T-helper 2 cell (primary cell): ENCODE measurements at places on chromosomes 3 and 15.
A peak's percentile ranks its signal among the peaks of the same experiment; 100 is the strongest.

DNA sequence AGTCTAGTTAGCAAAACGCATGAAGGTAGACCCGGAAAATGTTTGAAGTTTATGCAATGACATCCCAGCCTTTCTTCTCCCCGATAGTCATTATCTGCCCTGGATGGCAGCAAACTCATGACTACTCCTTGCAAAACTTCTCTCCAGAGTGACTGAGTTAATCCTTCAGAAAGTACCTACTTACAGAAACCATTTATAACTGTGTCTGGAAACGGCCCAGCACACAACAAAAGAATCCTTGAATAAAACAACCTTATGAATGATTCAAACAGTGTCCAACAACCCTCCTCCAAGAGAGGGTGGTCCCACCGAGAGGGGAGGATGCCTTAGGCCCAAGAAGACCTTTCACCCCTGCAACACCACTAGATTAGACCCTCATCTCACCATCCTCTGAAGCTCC, 14.2 kb downstream of the ST8SIA2 start:
- no peak for DNase-seq

- peak; percentile 25 for DNase-seq
These were observed 152.9 kb downstream of the ATP10A start for GRCh38 chr15:25710184-25710583.

- no peak for DNase-seq
These were observed 429.9 kb downstream of the TBL1XR1 start for GRCh38 chr3:176767385-176767784.

DNA sequence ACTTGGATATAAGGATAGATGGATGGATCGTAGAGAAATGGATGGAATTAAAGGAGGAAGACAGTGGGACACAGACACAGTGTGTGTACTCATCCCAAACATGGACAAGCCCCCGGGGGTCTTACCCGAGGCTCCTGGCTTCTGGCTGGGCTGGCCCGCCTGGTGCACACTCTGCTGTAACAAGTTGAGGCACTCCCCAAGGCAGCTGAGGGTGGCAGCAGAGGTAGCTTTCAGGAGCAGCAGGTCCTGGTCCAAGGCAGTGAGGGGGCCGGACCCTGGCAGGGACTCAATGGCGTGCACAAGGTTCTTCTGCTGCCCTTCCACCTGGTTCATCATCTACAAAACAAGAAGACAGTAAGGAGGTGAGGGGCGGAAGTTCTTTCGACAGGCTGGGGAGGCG, 215.1 kb downstream of the STT3B start:
- DNase-seq: no peak

GRCh38 chr3:143135150-143135549, 15.6 kb downstream of the CHST2 start:
- DNase-seq: no peak

DNA sequence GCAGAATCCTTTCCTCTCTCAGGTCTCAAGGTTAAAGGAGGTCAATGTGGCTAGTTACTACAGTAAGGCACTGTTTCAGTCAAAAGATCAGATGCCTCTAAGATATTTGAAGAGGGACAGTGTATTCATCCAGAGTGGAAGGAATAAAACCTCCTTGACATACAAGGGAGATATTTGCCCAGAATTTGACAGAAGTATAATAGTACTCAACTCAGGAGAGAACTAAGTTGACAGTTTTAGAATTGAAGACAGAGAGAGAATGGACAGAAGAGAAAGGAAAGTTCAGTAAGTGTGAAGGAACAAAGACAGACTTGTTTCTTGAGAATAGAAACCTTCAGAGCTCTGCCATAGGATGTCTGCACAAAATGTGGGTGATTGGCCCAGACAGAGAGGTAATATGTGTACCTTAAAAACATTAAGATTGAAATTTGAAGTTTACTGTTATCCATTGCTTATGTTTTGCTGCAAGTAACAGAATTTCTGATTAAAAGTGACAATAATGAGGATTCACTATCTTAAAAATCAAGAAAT, 507.1 kb downstream of the IGSF11 start:
- DNase-seq: no peak

DNA sequence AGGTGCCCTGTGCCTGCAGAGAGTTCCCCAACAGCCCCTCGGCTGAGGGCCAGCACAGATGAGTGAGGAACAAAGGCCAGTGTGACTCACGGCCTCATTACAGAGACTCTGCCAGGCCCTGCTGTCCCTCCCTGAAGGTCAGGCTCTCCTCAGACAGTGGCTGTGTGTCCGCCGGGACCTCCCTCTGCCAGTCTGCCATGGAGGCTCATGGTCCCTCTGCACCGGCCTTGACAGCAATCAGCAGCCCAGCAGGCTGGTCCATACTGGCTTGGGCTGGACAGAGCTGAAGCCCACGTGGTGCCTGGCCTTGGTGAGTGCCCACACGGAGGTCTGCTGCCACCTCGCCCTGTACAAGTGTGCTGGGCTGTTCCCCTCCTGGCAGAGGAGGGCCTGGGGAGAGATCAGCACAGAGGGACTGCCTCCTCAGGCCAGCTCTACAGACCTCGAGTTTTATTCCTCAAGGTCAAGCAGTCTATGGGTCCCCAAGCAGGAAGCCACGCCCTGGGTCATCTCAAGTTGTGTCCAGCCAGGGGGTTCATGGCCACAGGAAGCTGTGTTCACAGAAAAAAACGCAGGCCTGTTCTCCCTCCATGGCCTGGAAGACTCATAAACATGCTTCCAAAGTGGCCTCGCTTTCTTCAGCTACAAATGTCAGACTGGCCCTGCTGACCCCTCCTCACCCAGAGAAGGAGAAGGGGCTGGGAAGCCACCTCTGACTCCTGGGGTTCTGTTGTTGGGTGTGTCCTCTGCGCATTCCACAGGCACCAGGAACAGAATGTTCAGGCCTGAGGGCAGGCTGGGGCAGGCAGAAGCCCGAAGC, 27.0 kb downstream of the SLC41A3 start:
- DNase-seq: no peak

DNA sequence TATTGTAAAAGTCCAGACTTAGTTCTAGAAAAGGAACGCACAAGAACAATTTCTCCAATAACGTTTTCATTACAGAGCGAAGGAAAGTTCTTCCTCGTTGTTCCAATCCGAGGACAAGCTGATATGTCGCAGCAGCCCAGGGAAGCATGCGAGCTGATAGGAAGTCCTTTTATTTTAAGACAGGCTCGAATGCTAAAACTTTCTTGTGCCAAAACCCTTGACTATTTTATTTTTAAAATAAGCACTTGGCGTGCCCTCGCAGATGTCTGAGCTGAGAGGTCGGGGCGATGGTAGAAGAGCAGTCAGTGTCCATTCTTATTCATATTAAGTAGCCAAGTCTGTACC, 433 bp upstream of the MITF start:
- no peak for DNase-seq

GRCh38 chr3:14605744-14606143, 45.8 kb upstream of the CCDC174 start:
- no peak for DNase-seq

- no peak for DNase-seq
These were observed 45.8 kb upstream of the CCNB2 start for GRCh38 chr15:59059076-59059597.

DNA sequence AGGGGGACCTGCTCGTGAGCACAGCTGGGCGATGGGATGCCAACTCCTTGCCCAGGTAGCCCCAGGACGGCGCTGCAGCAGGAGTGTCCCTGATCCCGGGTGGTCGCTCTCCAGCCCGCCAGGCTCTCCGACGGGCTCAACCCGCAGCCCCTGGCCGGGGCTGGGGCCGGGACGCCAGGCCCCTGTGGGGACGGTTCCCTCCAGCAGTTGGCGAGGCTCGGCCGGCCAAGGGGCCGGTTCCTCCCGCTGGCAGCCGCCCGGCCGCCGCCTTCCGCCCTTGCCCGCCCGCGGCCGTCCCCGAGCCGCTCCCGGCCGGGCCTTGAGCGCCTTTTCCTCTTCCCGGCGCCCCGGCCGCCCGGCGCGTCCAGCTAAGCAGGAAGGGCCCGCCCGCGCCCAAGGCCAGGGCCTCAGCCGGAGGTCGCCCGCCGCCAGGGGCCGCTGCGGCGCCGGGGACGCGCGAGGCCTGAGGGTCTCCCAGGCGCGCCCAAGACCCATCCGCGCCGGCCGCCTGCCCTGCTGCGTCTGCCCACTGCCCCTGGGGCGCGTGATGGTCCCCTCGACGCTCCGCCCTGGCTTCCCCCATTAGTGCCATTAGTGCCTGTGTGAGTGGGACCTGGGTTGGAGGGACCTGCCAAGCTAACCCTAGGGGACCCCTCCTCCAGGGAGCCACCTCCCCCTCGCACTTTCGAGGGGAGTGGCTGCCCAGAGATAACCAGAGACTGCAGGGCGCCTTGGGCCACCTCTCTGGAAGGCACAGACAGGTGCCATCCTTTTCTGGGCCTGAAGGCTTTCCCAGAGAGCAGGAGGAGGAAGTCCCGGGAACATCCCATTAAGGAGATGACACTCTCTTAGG, 106.4 kb downstream of the FBLN2 start:
- DNase-seq: no peak

DNA sequence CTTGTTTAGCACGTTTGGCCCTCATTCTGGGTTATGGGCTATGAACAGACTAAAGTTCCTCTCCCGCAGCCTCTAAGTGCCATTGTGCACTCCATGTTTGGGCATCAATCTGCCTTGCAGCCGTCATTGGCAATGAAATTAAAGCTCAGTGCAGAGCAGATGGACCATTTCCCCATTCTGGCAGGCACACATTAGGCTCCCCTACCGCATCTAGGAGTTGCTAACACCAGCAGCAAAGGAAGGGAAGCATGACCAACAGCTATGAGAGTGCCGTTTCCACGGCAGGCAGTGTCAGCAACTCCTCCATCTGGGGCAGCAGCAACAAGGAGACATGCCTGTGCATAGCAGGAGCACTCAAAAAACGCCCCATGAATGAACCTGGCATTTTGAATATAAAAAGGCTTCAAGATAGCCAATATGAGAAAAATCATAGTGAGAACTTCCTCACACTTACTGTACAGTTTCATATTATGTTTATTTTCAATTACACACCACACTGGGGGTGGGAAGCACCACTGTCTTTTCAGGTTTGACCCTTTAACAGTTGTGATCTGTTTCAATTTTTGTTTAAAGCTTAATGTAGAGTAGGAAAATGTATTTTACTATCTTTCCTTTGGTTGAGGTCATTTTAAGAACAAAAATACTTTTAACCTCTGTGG, 218.7 kb downstream of the KCNMB2 start:
- no peak for DNase-seq

DNA sequence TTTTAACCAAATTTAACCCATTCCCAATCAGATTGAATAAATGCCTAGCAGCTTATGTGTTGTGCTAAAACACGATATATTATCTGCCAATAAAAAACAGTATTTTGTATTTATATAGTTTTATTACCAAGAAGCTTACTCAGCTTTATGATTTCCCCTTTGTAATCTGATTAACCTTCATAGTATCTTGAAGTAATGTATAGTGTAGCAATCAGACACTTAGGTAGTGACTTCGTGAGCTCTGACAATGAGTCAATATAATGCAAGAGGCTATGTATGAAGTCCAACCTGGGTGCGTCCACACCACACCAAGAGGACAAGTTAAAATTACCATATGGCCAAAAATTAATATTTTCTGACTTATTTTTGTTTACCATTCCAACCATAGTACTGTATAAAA, 2.1 kb upstream of the CNBP start:
- no peak for DNase-seq

DNA sequence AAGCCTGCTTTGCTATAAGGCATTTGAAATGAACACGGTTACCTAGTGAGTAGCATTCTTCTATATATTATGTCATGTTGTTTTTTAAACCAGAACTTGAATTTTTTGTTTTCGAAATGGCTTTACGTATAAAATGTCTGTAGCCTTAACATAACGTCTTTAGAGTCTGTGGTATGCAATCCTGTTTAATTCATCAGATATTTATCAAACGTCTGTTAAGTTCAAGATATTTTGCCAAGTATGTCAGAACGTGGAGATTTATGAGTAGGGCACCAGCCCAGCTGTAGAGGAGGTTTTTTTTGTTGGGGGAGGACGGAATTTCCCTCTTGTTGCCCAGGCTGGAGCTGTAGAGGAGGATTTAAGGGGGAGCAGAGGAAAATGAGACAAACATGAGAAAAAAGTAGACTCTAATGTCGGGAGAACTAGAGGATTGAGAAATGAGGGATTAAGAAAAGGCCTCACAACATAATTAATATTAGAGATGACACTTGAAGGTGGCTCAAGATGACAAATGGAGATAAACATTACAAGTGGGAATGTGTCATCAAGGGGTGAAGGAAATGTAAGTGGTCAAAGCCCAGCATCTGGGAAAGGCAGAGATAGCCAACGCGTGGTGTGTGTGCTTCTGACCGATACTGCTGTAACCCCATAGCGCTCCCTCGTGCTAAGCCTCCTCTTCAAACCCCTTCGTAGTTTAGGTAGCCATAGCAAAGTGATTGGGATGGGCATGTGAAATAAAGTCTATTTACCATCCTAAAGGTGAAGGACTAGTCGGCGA, 154.0 kb upstream of the GOLGA6L4 start:
- DNase-seq: no peak

DNA sequence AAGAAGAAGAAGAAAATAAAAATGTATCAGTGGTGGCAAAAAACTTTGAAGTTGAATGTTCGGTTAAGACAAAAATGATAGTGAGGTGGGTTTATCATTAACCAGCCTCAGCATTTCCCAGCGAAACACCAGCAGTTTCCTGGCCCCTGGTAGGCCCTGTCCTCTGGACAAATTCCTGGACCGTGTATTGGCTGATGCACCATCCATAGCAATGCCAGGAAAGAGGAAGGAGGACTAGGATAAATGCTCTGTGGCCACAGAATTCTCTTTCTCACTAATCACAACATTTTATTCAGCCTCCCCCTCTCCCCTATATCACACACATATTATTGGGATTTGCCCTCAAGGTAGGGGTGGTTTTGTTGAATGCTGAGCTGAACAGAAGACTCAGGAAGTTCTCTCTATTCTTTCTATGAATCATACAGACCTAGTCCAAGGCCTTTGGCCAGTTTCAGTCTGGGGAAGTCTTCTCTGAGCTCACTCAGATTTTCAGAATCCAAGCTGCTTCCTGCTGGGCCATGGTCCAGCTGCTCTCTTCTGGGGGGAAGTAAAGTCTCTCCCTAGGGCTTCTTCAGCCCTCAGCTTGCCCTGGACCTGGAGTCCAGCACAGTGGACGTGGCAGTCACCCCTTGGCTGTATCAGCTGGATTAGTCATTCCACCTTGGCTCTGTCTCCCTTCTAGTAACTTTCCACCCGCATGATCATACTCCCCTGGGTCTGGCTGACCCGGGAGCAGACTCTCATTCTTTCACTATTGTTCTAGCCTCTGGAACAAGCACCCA, 27.6 kb downstream of the SLC28A1 start:
- DNase-seq: no peak

DNA sequence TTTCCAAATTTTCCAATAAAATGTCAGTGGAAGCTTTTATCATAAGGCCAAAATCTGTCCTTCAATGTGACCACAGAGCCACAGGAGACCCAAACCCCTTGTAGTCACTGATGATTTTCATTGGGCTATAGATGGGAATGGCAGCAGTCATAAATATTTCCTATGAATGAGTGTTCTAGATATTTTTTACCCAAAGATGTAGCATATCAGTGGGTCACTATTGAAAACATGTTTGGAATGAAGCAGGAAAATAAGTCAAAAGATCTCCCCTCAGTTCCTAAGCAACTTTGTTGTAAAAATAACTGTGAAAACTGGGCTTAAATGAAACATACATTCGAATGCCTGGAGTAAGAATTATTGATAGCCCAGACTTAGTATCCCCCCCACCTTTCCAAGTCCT, 49.0 kb downstream of the NKIRAS1 start:
- no peak for DNase-seq

GRCh38 chr3:53846134-53846850, at the start of the genes CHDH and IL17RB:
Gene CHDH (minus strand): TSS chr3:53846419. CDS start chr3:53824008, 22,411 bp downstream.
Gene IL17RB (plus strand): TSS chr3:53846568. CDS start chr3:53846589, 21 bp downstream.
- DNase-seq: no peak
